ENCODE measurements at places on chromosomes 11 and 22.

- no peak for DNase-seq
These were observed 16.6 kb downstream of the ARHGEF17 start for GRCh38 chr11:73324665-73325035.

GRCh38 chr11:102530558-102530957 is at the start of gene MMP7:
Gene MMP7, minus strand, starts transcription at chr11:102530747. Its CDS starts 47 bp downstream, at chr11:102530700.
- DNase-seq, result no peak

DNA sequence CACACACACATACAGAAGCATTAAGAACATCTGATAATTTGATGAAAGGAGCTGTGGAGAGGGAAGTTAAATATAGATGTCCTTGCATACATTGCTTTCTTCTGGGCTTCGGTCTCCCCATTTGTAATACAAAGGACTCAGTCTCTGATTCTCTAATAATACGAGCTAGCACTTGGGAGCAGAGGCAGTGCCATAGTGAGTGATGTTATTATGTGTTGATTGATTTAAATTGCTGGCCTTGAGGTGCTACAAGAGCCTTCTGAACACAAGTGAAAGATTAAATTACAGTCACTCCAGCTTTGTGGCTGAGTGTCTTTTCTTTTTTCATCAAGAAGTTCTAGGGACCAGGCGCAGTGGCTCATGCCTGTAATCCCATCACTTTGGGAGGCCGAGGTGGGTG is 61.5 kb upstream of the HMGXB4 start:
- no peak for DNase-seq

DNA sequence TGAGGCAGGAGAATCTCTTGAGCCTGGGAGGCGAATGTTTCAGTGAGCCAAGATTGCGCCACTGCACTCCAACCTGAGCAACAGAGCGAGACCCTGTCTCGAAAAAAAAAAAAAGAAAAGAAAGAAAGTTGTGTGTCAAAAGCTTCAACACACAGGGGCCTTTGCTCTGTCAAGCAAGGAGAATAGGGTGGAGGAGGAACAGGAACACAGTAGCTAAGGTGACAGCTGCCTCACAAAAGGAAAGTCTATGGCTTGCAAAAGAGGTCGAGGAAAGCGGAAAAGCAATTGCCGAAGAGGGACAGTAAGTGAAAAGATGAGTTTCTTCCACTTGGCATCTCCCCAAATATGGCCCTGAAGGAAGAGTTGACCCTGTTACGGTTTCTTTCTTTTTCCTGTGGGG is 26.5 kb upstream of the TMA7B start:
- DNase-seq, result no peak

DNA sequence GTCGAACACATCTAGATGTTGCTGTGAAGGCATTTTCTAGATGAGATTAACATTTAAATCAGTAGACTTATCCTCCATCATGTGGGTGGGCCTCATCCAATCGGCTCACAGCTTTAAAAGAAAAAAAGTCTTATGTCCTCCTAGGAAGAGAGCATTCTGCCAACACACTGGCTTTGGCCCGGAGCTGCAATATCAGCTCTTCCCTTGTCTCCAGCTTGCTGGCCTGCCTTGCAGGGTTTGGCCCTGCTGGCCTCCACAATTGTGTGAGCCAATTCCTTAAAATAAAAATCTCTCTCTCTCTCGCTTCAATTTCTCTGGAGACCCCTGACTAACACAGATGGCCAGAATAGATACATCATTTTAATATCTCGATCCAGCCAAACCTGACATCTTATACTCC is 13.1 kb upstream of the ABCC8 start:
- DNase-seq, result no peak

GRCh38 chr22:41919357-41920224 is 4.7 kb upstream of the SHISA8 start:
- no peak for DNase-seq

- DNase-seq, result no peak
These were observed 7.3 kb upstream of the PDE2A start for GRCh38 chr11:72681226-72682153.

- DNase-seq, result no peak
These were observed 650 bp downstream of the PPM1F start for GRCh38 chr22:21951931-21952465.

DNA sequence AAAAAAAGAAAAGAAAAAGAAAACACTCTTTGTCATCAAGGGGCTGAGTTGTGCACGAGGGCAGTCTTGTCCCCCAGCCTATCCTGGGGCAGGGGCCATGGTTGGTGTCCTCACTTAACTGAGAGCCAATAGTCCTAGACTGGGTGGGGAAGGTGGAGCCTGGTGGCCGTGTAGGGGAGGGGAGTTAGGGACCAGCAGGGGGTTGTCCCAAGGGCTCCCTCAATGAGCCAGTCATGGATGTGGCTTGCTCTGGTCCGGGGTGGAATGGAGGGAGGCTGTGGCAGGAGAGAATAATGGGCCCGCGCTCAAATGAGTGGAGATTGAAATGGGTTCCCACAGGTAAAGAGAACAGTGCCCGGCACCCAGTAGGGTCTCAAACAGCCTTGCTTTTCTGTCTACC is 46.2 kb downstream of the CACNA1I start:
- no peak for DNase-seq

GRCh38 chr11:125285844-125286243 is 121.3 kb downstream of the PKNOX2 start:
- no peak for DNase-seq

GRCh38 chr11:26297189-26297975 is 34.5 kb upstream of the ANO3 start:
- no peak for DNase-seq

- DNase-seq, result peak; percentile 85
These were observed 56.4 kb downstream of the MYH9 start for GRCh38 chr22:36331306-36331911.

GRCh38 chr11:130427581-130428315 is 661 bp downstream of the ADAMTS8 start:
- no peak for DNase-seq

DNA sequence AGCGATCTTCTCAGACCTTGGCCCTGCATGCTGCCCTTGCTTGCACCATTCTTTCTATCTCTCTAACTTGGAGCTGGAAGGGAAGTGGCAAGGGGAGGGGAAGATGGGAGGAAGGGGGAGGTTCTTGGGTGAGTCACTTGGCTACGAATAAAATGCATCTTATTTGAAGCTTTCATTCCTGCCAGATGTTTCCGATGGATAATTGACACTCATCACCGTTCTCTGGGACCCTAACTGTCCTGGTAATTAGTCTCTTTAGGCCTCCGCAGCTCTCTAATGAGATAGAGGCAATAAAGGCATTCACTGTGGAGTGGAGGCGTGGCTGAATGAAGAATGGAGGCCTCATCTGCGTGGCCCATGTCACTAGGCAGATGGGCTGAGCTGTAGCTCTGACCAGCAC is 960.1 kb downstream of the NTM start:
- DNase-seq, result no peak

GRCh38 chr11:33970984-33971466 is 79.1 kb upstream of the LMO2 start:
- peak; percentile 21 for DNase-seq

DNA sequence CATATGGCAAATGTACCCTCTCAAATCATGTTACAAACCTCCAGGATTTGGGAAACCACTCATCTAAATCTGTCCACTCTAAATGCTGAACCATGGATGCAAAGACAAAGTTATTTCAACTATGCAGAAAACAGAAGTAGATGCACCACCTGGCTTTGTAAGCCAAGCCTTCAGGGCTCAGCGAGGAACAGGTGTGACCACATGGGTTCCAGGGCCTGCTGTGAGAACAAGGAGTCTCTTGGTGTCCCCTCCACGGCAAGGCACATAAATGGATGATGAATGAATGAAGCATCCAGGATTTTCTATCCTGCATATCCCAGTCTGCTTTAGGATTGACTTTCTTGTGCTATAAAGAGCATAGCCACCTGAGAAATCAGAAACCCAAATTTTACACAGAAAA is 284.5 kb downstream of the LARGE1 start:
- no peak for DNase-seq

GRCh38 chr11:26622181-26622580 is 50.1 kb upstream of the MUC15 start:
- DNase-seq, result no peak

GRCh38 chr11:34724973-34725372 is 104.1 kb downstream of the EHF start:
- no peak for DNase-seq

GRCh38 chr11:116219171-116219635 is 553.6 kb downstream of the BUD13 start:
- no peak for DNase-seq

- DNase-seq, result no peak
These were observed 266.4 kb downstream of the BUD13 start for GRCh38 chr11:116506263-116506825.

DNA sequence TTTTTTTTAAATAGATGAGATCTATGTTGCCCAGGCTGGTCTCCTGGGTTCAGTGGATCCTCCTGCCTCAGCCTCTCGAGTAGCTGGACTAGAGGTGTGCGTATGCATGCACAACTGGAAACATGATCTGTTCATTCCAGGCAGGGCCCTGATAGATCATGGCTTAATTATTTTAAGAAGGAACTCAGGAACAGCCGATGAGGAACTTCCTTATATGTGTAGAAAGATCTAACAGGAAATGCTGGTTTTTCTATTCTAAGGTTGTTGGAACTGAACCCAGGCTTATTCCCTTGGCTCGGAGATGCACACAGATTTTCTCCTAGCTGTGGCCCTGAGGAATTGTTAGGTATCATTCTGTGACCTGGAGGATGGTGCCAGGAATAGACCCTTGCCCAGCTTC is 32.4 kb downstream of the SPECC1L start:
- peak; percentile 31 for DNase-seq

GRCh38 chr11:126311401-126312291 is 7.8 kb downstream of the DCPS start:
- peak; percentile 100 for DNase-seq

DNA sequence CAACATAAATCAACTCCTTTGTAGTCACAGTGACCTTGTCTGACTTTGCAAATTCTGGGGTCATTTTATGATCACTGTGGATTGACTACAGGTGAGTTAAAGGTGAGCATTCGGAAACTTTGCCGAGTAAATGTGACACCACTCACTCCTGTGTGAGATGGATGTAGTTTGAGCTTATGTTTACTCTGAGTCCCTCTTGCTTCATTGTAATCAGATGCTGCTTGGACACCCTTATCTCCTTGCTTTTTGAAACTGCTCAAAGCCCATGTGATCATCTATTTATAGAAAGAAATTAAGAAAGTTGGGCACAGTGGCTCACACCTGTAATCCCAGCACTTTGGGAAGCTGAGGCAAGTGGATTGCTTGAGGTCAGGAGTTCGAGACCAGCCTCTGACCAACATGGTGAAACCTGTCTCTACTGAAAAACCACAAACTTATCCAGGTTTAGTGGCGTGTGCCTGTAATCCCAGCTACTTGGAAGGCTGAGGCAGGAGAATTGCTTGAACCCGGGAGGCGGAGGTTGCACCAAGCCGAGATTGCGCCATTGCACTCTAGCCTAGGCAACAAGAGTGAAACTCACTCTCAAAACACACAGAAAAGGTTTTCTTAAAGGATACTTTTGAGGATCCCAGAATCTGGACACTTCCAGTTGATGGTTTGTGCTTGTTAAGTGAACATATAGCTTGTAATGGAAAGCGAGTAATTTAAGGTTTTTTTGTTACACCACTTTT is 7.2 kb downstream of the FAM118A start:
- no peak for DNase-seq

DNA sequence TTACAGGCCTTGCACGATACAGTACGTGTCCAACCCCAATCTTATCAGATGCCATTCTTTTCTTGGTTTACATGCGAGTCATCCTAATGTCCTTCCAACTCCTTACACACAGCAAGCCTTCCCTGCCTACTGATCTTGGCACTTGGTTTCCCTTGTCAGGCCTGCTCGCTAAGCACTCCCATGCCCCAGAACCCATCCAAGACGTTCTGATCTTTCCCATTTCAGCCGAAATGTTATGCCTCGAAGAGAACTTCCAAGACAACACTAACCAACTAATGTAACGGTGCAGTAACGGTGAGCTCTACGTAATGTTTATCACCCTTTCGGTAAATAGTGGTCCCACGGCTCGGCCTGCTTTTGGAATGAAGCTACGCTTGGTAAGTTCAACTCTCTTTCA is 521 bp downstream of the PES1 start:
- DNase-seq, result no peak

DNA sequence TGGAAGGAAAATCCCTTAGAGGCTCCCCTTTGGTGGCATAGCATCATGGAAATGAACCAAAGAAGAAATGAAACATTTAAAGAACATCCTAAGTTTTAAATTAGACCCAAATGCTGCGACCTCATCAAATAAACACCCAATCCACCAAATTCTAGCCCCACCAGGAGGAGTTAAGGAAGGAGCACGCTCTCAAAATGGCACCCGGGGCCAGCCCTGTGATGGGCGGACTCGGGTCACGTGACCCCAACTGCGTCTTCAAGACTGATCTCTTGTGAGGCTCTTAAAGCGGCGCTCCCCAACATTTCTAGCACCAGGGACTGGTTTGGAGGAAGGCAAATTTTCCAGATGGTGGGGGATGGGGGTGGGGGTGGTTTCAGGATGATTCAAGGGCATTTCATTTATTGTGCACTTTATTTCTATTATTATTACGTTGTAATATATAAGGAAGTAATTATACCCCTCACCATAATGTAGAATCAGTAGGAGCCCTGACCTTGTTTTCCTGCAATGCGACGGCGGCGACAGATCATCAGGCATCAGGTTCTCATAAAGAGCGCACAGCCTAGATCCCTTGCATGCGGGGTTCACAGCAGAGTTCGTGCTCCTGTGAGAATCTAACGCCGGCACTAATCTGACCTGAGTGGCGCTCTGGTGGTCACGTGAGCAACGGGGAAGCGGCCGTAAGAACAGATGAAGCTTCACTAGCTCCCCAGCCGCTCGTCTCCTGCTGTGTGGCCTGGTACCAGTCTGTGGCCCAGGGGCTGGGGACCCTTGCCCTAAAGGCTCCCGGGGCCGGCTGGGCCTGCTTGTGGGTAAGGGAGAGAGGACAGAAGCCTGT is 90.6 kb upstream of the SLC22A12 start:
- peak; percentile 63 for DNase-seq

DNA sequence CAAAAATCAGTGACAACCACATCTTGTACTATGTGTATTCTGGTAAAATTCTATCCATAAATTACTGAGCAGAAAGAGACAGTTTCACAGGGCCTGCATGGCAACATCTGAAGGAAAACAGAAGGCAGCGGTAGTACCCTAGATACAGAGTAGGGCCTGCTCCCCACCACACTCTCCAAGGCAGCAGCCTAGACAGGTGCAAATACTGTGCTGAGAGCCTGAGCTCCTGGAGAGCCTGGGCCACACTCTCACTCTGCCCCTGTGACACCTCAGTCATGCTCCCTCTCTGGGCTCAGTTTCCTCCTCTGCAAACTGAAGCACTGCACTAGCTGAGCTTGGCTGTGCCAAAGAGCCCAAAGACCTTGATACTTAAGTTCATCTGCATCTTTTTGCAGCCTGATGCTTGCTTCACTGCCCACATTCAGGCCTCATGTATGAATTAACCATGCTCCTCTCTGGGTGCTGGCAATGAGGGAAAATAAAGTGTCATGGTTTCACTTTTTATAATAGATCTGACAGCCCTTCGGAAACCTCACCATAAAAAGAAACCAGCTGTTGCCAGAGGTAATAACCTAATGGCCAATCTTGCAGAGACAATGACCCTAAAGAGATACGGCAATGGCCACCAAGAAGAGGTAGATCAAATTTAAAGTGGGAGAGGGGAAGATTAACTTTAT is 104.7 kb downstream of the PLEKHA7 start:
- DNase-seq, result no peak

- DNase-seq, result no peak
These were observed 361 bp downstream of the CTSD start for GRCh38 chr11:1763336-1763795.

All from GF-D8 (cell line).